Fibroblast of skin of right biceps (primary cell): ENCODE measurements at places on chromosomes 11 and 22.

GRCh38 chr22:22897947-22898346 lies 10.3 kb downstream of the IGLL5 start:
- DNase-seq, result no peak

- peak; percentile 15 for DNase-seq
Observed at GRCh38 chr11:14819596-14819995, 72.4 kb downstream of the CYP2R1 start.

- no peak for DNase-seq
Observed at GRCh38 chr11:79121351-79121750, 319.5 kb downstream of the TENM4 start.

DNA sequence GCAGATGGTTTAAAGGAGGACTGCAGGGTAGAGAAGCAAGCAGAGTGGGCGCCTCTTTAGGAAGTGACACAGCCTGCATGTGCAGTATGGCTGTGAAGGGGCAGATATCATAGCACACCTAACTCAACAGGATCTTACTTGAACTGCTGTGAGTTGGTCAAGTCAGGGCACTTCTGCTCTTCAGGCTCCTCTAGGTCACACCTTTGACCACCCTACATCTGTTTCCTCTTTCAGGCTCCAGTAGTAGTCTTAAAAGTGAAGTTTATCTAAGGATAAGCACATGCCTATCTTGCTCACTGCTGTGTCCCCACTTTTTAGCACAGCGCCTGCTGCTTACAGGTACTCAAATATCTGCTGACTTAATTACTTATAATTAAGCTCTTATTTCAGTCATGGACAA lies 6.5 kb downstream of the MRPL16 start:
- no peak for DNase-seq

DNA sequence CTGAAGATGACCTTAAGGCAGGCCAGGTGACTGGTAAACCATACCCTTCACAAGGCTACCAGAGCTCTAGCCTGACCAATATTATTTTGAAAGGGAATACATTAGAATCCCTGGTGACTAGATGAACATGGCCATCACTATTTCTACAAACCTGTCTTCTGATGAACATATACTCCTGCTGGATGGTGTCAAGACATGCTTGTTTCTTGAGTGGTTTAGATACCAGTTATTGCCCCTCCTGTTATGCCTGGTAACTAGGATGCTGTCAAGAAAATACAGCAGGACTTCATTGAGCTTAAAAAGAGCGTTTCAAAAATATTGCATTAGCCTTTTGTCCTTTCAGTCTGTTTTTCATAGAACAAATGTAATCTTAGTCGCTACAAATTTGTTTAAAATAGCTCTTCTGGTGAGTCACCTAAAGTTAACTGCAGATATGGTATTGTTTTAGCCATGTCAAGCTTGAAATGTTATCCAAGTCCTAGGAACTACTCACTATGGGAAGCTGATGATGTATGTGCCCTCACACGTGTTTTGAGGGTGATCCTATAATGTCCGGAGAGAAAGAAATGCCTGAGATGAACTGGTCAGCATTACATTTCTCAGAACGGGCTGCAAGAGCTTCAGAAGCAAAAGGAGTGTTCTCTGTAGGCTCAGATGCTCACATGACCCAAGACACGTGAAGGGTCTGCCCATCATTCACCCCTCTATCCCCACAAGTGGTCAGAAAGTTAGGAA lies 20.6 kb downstream of the ADM start:
- peak; percentile 86 for DNase-seq

- peak; percentile 34 for DNase-seq
Observed at GRCh38 chr11:64372802-64373597, 14.0 kb downstream of the RPS6KA4 start.

DNA sequence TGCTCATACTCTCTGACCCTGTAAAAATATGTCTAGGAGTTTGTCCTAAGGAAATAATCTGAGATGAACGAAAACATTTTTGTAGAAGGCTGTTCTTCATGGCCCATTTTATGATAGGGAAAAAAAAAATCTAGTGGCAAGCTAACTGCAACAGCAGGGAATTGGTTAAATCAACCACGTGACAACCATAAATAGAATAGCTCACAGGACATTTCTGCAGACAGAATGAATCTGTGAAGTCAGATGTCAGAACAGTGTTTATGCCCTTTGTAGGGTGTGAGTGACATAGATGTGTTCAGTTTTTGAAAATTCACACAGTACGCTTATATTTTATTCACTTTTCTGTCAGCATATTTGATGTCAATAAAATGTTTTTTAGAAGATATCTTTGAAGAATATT lies 16.1 kb downstream of the ARHGAP1 start:
- DNase-seq, result no peak

GRCh38 chr11:72239849-72240460 lies 4.0 kb downstream of the PHOX2A start:
- DNase-seq, result no peak

DNA sequence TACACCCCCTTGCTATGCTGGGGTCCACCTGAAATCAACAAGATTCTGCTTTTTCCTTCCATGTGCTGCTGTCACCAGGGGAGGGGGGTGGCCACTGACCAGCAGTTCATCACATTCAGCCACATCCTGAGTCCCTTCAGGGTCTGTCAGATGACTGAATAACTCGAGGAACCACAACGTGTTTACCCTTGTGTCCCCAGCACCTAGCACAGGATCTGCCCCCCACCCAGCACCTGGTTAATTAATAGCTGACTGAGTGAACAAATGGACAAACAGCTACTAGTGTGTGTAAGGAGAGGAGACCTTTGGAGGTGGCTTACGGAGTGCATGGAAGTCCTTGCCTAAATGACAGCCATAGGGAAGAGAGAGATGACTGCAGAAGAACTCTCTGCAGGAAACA lies 119.5 kb upstream of the NCAM1 start:
- DNase-seq, result no peak
